Dorsolateral prefrontal cortex (tissue), 122 donors: ENCODE measurements at places on chromosomes 11 and 22.

DNA sequence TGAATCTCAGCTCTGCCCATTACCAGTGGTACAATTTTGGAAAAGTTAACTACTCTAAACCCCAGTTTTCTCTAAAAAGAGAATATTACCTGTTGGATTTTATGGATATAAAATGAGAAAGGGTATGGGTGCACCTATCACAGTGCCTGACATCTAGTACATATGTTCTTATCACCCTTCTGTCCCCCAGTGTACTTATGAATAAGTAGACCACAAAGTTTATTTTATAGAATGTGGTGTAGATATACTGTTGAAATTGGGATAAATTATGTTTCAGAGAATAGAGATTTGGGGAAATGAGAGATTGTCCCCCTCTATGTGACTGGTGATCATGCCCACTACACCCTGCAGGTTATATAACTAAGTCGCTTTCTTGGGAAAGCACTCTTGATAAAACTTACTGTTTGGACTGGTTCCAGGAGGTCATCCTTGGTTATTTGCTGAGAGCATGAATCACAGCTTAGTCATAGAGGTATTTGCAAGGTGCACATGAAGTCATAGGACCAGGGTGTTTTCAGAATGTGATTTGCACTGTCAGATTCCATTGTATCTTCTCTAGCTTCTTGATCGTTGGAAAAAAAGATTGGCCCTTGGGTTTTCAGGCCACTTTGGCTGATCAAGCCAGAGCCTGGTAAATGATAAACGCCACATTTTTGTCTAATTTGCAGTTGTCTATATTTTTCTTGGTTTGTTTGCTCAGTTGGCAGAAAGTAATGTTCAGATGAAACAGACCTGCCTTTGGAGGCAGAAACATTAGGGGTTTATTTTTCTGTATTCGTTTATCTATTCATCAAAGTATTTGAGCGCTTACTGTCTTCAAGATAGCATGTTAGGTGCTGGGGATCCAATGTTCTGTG, 21.3 kb downstream of the STX3 start:
- no peak for DNase-seq

GRCh38 chr11:16936643-16937042, 77.6 kb downstream of the PLEKHA7 start:
- no peak for DNase-seq

DNA sequence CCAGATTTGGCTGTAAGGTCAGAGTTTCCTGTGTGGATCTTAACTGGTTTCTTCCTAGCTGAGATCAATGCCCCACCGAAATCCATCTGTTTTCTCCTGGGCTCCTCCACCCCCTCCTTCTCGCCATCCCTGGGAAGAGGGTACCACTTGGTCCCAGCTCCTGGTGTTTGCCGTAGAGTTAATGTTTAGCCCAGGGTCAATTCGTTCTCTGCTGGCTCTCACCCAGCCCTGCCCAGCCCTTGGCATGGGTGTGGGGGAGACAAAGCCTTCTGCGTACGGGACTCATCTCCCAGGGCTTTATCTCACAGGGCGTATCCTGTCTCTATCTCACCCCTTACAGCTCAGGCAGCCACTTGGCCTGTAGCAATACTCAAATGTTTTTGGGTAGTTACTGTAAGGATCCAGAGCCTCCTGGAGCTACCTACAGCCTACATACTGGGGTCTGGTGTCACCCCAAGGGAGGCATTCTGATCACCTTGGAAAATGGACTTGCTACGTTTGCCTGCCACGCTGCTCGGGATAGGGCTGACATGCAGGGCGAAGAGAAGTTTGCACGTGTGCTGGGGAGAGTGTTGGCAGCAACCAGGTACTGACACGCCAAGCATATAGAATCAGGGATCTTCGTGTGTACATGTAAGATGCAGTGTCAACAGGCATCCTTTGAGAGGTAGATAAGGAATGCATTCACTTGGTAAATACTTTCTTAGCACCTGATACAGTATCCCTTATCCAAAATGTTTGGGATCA, 66.1 kb downstream of the SCN3B start:
- DNase-seq, result no peak

DNA sequence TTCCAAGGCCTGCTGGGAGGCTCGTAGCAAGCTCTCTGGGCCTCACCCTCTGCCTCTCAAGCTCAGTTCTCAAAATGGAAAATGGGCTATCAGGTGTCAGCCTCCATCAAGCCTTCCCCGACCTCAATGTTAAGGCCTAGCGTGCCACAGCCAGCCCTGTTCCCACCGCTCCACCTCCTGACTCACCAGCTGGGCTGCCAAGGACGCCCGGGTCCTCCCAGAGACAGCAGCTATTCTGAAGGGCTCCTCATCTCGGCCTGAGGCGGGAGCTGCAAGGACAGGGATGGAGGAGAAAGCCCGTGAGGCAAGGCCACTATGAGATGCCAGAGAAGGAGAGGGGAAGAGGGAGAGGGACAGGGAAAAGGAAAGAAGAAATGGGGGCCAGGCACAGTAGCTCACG, 19.9 kb downstream of the ARAP1 start:
- peak; percentile 36 for DNase-seq

GRCh38 chr11:83054001-83054400, 17.7 kb downstream of the RAB30 start:
- no peak for DNase-seq

DNA sequence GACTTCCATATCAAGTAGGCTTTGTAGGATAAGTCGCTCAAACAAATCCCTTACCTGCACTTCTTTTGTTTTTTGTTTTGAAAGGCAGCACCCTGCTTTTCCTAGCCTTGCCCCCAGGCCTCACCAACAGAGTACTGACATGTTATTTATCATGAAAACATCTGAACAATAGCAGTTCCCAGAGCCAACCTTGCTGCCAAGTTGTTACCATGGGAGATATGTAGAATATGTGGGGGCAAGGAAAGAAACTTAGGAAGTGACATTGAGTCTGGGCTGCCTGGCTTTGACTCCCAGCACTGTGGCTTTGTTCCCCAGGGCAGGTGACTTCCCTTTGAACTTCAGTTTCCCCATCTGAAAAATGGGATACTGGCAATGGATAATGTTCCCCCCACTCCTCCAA, 53.4 kb upstream of the CRYBB3 start:
- no peak for DNase-seq

DNA sequence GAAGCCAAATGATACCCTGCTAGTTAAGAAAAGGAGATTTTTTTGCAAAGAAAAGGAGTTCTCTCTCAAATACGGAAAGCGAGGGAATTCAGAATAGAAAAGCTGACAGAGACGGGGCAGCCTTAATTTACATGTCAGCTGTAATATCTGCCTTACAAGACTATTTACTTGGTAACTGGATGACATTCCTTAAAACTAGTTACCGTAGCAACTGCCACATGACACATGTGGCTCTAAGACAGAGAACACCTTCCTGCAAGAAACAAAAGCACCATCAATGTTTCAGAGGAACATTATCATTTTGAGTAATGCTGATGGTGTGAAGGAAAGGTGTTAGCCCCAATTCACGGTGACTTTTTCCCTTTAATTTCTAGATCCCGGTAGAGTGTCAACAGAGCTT, 222.1 kb downstream of the LRRC4C start:
- no peak for DNase-seq

GRCh38 chr11:2131371-2132236, 7.6 kb downstream of the IGF2 start:
- no peak for DNase-seq

GRCh38 chr11:61011950-61012736, 40.7 kb downstream of the CD6 start:
- DNase-seq, result no peak

- DNase-seq, result no peak
Measured at GRCh38 chr11:69691463-69691862, 12.4 kb downstream of the FGF19 start.

DNA sequence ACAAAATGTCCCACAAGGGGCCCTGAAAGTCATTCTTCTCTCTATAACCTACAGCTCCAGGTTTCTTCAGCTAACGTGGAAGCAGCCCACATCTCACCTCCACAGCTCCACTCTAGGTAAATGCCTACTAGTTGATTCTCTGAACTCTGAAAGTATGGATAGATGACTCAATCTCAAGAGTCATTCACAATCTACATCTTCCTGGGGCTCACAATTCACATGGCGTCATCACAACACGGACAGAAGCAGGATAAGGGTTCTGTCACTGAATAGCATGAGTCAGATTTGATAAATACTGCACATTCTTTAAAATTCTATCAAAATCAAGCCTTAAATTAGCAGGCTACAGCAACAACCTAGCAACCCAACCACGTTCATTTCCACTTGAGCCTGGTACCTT, 96.3 kb downstream of the PLEKHA7 start:
- DNase-seq, result no peak

DNA sequence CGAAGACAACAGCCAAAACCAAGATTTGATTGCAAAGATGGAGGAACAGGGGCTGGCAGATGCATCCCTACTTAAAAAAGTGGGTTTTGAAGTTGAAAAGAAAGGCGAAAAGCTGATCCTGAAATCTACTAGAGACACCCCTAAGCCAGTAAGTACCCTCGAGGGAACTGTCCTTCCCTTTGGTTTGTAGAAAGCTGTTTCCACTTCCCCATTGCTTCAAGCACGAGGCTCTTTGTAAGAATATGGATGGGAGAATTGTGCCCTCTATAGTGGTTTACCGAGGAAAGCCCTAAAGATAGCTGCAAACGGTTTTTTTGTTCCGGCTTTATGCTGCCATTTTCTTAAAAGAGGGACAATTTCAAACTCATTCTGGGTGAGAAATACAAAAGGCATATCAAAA, 133.9 kb downstream of the WNT7B start:
- DNase-seq, result no peak

GRCh38 chr11:20126724-20127123, 33.6 kb downstream of the DBX1 start:
- DNase-seq, result no peak

GRCh38 chr11:116811194-116811593, 11.9 kb downstream of the APOA4 start:
- no peak for DNase-seq

- DNase-seq, result no peak
Measured at GRCh38 chr11:83272627-83273026, 13.5 kb downstream of the CCDC90B start.

GRCh38 chr11:1240771-1241170, 17.9 kb downstream of the MUC5B start:
- DNase-seq, result no peak

- DNase-seq, result no peak
Measured at GRCh38 chr11:109641549-109641948, 219.6 kb downstream of the C11orf87 start.

DNA sequence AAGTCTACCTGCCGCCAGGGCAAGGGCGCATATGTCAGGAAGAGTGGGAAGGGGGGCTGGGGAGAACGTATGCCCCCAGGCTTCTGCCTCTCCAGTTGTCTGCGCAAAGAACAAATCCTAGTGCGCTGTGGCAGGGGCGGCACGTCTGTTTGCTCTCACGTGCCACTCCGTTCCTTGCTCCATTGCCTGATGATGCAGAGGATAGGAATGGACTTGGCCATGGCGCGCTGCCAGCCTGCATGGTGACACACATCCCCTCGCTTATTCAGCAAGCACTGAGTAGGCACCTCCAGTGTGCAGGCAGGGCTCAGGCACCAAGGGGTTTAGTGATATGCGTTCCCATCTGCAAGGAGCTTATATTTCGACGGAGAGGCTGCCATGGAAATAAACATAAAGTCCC, 45.4 kb upstream of the SLC22A12 start:
- no peak for DNase-seq

GRCh38 chr11:117872975-117873827, 3.3 kb downstream of the FXYD6 start:
- DNase-seq, result no peak

DNA sequence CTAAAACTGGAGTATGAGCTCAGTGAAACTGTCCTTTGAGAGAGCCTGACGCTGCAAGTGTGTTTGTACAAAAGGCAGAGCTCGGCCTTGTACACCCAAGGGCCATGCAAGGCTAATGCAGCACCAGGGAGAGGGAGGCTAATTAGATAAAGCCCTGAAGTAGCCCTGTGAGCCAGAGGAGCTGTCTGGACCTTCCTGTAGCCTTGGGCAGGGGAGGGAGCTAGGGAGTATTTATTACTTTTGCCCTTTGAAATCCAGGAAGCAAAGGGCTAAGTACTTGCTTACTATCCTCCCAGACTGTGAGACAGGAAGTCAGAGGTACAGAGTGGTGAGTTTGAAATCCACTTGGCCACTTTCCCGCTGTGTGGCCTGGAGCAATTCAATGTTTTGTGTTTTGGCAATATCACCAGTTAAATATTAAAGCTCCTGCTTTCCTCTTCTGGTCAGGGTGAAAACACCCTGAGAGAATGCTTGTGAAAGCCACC, 10.2 kb upstream of the LDHA start:
- DNase-seq, result no peak

- DNase-seq, result no peak
Measured at GRCh38 chr11:123357353-123357989, 72.6 kb upstream of the GRAMD1B start.

DNA sequence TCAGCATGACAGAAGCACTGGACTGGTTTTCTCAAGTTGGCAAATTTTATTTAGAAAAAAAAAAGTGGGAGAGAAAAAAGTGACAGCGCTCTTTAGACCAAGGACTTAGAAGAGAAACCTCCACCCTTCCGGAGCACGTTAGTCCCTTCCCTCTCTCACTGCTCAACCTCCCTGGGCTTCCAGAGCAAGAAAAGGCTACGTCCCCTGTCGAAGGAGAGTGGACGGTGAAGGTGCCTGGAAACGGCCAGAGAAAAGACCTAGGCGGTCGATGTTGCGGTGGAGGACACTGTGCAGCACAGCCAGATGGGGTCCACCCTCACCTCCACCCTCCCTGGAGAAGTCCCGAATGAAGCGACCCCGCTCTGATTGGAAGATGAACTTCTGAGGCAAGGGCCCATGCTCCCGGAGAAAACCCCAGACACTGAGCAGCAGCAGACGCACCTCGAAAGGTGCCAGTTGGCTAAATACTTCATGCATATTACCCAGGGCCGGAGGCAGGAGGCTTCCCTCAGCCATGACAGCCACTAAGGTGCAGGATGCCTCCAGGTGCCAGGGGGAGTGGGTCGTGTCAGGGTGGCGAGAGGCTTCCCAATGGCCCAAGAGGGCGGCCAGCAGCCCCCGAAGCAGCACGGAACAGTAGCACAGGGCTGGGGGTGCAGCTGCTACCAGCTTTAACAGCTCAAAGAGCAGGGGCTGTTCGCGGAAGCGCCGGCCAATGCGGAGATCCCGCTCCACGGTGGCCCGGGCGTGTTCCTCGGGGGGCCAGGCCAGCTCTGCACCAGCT, 604 bp upstream of the GANAB start:
- DNase-seq, result no peak

GRCh38 chr11:1037506-1038055, 1.1 kb upstream of the MUC6 start:
- DNase-seq, result no peak

DNA sequence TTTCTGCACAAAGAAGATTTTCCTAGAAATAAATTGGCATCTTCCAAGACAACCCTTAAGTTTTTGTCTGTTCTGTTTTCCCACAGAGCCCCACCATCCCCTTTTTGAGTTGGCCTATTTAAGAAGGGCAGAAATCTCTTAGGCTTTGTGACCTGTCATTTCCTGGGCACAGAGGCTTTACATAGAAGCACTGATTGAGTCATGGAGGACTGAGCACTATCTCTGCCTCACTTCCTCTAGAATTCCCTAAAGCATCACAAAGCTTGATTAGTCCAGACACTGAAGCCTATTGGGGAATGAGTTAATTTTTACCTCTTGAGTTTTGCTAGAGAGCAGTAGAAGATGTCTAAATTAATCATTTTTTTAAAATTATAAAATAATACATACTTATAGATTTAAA, 25.4 kb downstream of the TRIM44 start:
- DNase-seq, result no peak

GRCh38 chr11:871472-871871, 28.8 kb downstream of the TSPAN4 start:
- no peak for DNase-seq
